CD4-positive, alpha-beta T cell treated with Interleukin-1 beta for 1 hour (primary cell): ENCODE measurements at places on chromosomes 7 and 10.
A peak's percentile ranks its signal among the peaks of the same experiment; 100 is the strongest.

- no peak for DNase-seq
Observed at GRCh38 chr10:48993627-48994026, 54.0 kb upstream of the LRRC18 start.

- no peak for DNase-seq
Observed at GRCh38 chr10:114511881-114512280, 107.6 kb upstream of the AFAP1L2 start.

GRCh38 chr7:90560730-90561129, 35.4 kb upstream of the CDK14 start:
- no peak for DNase-seq

- DNase-seq: no peak
Observed at GRCh38 chr10:130193033-130193432, 56.8 kb downstream of the GLRX3 start.

GRCh38 chr7:106050002-106050745, 61.9 kb downstream of the SYPL1 start:
- DNase-seq: no peak

DNA sequence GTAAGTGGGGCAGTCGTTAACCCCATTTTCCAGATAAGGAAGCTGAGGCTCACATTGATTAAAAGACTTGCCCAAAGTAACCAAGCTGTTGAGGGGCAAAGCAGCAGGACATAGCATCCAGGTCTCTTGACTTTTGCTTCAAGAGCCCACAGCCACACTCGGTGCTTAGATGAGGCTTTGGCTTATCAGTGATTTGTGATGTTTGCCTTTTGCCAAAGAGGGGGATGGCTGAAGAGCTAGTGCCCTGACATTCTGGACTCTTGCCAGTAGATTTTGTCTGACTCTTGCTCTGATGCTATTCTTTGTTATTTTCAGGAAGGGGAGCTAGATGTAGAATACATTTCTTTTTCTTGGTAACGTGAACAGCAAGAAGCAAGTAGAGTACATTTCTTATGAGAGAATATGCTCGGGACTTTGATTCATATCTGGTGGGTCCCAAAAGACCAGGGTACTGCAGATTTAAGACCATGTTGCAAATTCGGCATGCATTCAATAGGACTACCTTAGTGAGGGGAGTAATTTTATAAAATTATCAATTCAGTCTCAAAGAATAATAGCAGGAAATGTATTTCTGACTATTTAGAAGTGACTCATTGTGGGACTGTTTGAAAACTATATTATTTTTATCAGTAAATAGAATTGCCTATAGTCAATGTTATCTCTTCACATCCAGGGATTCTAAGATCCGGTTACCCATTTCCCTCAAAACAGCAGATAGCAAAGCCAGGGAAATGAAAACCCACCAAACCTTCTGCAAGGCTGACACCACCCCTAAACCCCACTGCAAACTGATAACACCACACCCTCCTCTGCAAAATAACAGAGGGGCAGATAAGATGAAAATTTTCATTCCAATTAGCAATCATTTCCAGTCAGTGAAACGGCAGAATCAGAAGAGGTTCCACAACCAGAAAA, 180.0 kb upstream of the BMPER start:
- DNase-seq: no peak

DNA sequence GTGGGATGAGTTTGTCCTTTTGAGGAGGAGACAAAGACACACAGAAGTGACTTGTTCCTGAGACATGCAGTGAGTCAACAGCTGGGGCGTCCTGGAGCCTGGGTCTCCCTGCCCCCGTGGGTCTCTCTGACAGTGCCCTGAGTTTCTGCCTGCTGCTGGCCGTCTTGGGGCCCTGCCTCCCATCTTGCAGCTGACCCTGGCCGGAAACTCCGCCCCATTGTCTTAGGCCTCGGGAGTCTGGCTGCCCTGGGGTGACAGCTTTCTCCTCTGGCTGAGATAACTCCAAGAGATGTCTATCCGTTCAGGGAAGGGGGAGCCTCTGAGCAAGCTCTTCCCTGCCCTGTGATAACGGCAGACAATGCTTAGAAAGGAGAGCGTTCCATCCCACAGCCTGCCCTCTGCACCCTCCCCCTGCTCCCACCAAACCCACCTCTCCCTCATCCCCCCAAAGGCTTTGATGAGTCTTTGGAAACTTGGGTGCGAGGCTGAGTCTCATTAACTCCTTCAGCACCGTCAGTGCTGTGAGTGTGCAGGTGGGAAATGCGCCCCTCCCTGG, 69.5 kb upstream of the PODXL start:
- DNase-seq: no peak

- no peak for DNase-seq
Observed at GRCh38 chr7:47552621-47553020, 29.3 kb downstream of the TNS3 start.

DNA sequence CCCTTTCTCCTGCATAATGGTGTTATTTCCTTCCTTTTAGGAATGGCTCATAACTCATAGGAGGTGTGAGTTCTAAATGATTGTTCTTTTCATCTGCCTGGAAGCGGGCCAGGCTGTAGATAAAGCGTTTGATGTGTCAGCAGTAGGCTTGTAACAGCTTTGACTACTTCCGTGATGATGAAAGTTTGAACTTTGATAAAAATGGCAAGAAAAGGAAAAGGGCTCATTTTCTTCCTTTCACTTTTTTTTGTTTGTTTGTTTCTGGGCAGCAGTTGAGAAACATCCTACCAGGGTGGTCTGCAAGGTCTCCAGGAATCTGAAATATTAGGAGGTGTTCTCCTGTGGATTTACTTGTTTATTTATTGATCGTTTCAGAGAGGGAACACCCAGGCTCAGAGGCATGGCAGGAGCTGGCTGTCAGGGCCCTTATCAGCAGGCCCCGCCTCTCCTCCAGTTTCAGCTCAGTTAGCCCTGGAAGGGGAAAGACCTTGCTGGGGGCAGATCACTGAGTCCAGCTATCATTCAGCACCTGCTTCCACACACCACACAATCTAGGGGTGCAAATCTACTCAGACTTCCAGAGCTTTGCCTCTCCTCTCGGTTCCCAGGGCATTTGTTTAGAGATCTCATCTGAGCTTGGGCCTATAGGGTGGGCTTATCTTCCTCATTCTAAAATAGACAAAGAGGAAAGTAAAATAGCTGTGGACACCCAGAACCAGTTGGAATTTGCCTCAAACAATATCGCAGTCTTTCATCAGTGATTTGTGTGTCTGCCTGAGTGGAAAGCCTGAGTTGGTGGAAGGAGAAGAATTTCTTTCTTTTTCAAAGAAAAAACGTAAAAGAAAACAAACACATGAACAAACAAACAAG, 130.9 kb downstream of the BMPER start:
- no peak for DNase-seq

DNA sequence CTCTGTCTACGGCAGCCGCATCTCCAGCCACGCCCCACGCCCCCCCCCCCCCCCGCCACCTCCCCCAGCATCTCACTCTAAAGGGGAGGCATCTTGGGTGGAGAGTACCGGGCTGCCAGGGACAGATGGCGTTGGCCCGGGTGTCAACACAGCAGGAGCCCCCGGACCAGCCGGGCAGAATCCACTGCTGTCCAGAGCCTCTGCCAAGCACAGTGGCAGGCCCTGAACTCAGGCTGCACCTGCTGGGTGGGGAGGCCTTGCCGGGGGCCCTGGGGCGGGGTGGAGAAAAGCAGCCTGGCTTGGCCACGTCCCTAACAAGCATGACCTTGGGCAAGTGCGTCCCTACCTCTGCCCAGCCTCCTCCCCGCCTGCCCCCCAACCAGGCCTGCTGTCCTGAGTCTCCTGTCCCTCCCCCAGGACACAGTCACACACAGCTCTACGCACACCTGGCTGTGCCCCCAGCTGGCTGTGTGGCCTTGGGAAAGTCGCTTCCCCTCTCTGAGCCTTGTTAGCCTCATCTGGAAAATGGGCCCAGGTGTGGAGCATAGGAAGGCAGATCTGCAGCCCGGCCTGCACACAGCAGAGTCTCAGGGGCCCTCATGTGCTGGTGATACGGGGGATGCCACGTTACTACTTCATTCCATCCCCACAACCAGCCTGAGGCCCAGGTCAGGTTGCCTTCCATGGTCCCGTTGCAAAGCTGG, 45.2 kb downstream of the MICALL2 start:
- DNase-seq: no peak

GRCh38 chr10:100934084-100934659, 21.4 kb downstream of the SLF2 start:
- DNase-seq: no peak

GRCh38 chr10:93376372-93377293, 105.5 kb downstream of the MYOF start:
- DNase-seq: peak; percentile 79

GRCh38 chr10:78784546-78784945, 284.2 kb upstream of the ZMIZ1 start:
- DNase-seq: no peak

- DNase-seq: peak; percentile 51
Observed at GRCh38 chr7:44767912-44768627, 19.4 kb downstream of the ZMIZ2 start.

- DNase-seq: no peak
Observed at GRCh38 chr7:2922866-2923265, 78.8 kb upstream of the GNA12 start.

- no peak for DNase-seq
Observed at GRCh38 chr10:124339119-124340032, 79.3 kb downstream of the OAT start.

GRCh38 chr7:23810099-23810498, 100.1 kb downstream of the STK31 start:
- DNase-seq: no peak

DNA sequence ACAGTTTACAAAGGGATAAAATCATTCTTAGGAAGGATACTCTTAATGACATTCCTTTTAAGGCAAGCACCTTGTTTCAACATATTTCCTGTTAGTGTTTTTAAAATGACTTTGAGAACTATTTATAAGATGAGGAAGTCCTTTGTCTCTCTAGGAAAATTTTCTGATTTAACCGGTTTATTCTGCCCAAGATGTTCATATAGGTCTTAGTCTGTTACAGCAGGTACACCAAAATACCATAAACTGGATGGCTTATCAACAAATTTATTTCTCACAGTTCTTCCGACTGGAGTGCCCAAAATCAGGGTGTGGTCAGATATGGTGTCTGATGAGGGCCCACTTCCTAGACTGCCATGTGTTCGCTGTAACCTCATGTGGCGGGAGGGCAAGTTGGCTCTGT, 77.9 kb downstream of the GSAP start:
- no peak for DNase-seq

- DNase-seq: no peak
Observed at GRCh38 chr10:71222601-71223346, 10.4 kb downstream of the UNC5B start.

GRCh38 chr7:107643407-107643806, 17.2 kb upstream of the SLC26A4 start:
- no peak for DNase-seq

DNA sequence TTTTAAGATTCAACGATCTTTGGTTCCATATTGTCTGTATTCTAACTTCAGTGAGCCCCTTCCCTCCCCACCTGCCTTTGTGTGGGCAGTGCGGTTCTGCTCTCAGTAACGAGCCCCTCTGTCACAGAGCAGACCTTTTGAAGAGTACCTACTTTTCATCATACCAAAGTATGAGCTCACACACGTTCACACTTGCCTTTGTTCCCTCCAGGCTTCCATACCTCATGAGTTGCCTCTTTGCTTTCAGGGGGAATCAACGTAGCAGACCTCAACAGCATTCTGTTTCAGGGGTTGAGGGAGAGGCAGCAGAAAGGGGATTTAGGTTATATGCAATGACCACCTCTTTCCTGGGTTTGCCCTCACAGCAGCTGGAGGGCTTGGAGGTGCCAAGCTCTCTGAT, 211.4 kb upstream of the MDFIC start:
- no peak for DNase-seq

DNA sequence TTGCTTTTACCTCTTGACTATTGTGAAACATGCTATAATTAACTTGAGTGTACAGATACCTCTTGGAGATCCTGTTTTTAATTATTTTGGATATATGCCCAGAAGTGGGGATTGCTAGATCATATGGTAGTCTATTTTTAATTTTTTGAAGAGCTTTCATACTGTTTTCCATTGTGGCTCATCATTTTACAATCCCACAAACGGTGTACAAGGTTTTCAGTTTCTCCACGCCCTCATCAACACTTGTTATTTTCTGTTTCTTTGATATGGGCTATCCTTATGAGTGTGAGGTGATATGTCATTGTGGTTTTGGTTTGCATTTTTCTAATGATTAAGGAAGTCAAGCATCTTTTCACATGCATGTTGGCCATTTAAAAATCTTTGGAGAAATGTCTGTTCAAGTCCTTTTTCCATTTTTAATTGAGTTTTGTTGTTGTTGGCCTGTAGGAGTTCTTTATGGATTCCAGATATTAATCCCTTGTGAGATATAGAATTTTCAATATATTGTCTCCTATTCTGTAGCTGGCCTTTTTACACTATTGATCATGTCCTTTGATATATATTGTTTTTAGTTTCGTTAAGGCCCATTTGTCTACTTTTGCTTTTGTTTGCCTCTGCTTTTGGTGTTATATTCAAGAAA, 7.5 kb downstream of the AGK start:
- DNase-seq: no peak

DNA sequence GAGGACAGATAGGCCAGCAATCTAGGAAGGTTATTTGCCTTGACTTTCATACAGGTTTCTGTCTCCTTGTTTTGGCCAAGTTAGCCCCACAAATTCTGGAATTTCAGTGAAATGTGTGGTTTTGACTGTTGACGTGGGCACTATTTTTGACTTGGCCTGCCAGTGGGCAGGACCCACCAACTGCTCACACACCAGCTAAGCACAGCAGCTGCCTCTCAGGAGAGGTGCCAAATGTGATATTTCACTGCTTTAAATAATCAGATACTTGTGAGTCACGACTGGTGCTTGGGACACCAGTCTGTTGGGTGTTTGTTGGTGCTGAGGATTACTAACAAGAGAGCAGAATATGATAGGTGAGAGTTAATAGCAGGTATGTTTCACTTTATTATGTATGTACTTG, 409.7 kb upstream of the MTPN start:
- DNase-seq: no peak

DNA sequence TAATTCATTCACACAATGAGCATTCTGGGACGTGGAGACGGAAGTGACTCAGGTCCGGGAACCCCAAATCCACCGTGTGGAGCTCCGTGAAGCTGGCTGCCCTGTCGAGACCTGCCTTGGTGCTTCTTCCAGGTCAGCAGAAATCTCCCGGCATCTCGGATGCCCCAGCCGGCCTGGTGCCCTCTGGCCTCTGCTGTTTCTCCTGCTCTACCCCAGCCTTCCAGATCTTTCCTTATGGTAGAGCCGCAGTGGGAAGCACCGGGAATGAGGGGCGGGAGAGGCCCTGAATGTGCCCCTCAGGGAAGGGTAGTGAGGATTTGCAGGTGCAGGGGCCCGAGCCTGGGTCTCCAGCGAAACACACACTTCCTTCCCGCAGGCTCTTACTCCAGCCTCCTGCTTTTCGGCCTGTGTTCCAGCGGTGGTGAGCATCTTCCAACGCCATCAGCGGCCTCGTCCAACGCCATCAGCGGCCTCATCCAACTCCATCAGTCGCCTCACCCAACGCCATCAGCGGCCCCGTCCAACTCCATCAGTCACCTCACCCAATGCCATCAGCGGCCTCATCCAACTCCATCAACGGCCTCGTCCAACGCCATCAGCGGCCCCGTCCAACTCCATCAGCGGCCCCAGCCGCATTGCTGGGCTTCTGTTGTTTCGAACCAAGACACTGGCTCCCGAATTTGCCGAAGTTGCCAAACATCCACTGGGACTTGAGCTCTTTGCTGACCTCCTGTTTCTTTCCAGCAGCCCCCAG, 57.1 kb upstream of the PDGFA start:
- no peak for DNase-seq

- DNase-seq: no peak
Observed at GRCh38 chr10:51291961-51292360, 217.7 kb downstream of the PRKG1 start.
